WTC11 (cell line): ENCODE measurements at places on chromosomes 7 and 10.
A peak's percentile ranks its signal among the peaks of the same experiment; 100 is the strongest.

GRCh38 chr10:121324678-121325213 is 273.5 kb downstream of the FGFR2 start:
- DNase-seq: no peak

DNA sequence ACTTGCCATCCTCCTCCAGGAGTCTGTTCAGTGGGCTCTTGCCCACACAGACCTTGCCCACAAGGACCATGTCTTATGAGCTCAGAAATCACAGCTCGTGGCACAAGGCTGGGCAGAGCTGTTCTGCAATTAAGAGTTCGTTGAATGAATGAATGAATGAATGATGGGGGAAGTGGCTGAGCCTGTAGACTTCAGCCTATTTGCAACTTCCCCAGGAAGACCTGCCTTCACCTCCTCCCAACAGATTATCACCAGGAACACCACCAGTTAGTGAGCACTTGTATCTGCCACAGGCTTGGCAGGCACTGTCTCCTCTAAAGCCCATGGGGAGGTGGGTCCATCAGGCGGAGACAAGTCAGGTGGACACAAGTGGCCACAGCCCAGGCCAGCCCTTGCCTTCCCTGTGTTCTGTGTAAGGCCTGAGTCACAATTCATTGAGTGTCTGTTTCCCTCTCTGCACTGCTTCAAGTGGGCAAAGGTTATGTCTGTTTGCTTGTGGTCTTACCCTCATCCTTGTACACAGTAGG is 1.8 kb upstream of the FGF8 start:
- no peak for DNase-seq

GRCh38 chr7:137262599-137262998 is 80.9 kb downstream of the PTN start:
- DNase-seq: no peak

DNA sequence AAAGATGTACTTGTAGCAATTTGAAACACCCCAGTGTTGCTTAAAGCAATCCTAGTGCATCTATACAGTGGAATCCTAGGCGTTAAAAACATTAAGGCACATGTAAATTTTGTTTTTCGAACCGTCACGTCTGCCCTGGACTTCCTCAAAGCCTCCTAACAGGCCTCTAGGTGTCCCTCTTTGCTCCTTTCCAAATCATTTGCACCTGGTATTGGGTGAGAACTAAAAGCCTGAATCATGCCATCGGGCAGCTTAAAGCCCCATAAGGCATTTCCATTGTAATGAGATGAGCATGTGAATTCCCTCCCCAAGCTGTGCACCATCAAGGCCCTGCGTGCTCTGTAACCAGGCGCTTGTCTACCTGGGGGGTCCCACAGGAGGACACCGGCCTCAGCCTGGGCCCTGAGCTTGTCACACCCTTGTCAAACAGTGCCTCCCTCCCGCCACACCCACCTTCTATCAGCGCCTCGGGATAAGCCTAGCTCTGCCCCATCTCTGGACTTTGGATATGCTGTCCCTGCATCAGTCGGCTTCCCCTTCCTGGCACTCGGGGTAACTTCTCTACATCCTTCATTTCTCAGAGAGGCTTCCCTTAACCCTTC is 89.2 kb downstream of the WDR11 start:
- no peak for DNase-seq

GRCh38 chr10:77210645-77211044 is 427.0 kb downstream of the KCNMA1 start:
- no peak for DNase-seq

DNA sequence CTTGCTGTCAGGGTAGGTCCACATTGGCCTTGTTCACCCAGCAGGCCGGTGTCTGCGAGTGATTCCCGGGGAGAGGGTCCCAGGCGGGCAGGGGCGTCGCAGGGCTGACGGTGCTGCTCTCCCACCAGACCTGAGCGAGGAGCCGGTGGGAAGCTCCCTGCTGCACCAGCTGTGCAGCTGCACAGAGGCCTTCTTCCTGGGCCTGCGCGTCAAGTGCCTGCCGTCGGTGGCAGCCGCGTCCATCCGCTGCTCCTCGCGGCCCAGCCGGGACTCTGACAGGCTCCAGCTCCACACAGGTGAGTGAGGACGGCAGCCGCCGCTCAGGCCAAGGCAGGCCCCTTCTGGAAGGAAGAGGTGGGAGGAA is 14.6 kb downstream of the AMZ1 start:
- no peak for DNase-seq

GRCh38 chr10:96768136-96768535 is 47.8 kb upstream of the PIK3AP1 start:
- no peak for DNase-seq

DNA sequence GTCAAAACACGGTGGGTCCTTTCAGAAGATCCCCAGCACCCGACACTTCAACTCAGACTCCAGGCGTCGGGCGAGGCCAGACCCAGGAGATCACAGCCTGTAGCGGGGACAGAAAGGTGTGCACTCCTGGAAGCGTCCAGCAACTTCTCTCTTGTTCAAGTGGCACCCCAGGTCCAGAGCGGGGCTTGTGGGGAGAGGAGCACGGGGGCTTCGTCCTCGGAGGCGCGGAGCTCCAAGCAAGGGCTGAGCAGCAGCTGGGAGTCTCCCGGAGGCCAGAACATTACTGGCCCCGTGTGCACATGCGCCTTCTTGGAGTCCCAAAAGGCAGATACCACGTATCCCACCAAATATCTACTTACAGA is 54.9 kb downstream of the ZRANB1 start:
- DNase-seq: peak; percentile 8
